ENCODE measurements at places on chromosomes 16 and 17.

DNA sequence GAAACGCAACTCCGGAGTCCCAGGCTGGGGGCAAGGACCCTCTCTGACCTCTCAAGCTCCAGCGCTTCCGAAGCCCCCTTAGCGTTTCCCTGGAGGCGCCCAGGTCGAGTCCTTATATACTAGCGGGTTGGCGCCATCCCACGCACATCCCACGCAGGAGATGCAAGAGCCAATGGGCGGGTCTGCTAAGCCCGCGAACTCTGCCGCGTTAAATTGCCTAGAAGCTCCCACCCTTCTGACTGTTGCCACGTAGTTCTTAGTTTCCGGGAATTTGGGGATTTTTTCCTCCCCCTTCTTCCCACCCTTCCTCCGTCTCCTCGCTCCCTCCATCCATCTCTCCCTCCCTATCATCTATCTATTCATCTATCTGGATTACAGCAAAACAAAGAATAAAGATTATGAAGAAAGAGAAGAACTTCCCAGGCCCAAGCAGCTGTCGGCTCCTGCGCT, at the start of gene SLFN11:
Gene SLFN11, minus strand, starts transcription at position 88 of the 450 bp plus-strand sequence. CDS start 9,814 bp downstream, outside the sequence.
- peak; percentile 94 for DNase-seq

GRCh38 chr17:66331038-66331816, 28.8 kb downstream of the PRKCA start:
- no peak for DNase-seq

DNA sequence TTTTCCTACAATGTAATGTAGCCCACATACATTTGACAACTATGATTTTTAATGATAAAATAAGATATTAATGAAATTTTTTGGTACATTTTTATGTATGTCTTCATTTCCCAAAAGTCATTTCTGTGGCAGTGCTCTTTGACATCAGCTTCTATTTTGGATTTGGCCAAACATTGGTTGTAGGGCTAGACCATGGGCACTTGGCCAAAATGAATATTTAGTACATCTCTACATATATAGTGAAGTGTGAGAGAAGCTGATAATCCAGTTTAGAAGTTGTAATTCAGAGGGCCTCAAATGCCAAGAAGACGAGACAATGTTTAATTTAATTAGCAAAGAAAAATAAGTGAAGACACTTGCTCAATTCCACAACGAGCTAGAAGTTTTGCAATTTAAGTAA, 724.9 kb upstream of the SOX9 start:
- DNase-seq = no peak

DNA sequence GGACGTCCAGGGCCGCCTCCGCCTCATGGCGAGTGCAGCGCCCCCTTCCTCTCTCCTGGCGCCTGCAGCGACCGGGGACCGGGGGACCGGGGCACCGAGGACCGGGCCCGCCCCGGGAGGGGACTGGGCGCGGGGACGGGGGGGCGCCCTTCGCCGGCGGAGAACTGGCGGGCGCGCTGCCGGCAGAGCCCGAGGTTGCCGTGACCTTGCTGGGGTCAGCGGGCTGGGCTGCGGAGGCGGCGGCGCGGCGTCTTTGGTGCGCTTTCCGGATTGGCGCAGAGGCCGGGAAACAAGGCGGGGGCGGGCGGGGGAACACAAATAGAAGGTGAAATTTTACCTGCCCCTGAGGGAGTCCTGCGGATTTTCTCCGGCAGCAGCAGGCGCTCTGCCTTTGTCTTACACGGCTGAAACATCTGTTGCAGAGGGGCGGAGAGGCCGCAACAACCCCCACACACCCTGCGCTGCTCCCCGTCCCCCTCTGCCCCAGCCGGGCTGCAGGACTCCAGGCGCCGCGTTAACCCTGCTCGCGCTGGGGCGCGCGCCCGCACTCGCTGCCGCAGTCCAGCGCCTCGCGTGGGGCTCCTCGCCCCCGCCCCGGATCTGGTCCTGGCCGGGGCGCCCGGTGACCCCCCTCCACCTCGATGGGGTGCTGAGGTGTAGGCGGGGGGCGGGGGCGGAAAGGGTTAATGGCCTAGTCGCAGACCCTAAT, 53.5 kb downstream of the SREBF1 start:
- no peak for DNase-seq

Measured in suppressor macrophage treated with lipopolysaccharide for 1 hour (primary cell).